ENCODE measurements at places on chromosomes 5 and 9.

GRCh38 chr5:167984951-167985350 lies 306.5 kb upstream of the WWC1 start:
- no peak for DNase-seq

DNA sequence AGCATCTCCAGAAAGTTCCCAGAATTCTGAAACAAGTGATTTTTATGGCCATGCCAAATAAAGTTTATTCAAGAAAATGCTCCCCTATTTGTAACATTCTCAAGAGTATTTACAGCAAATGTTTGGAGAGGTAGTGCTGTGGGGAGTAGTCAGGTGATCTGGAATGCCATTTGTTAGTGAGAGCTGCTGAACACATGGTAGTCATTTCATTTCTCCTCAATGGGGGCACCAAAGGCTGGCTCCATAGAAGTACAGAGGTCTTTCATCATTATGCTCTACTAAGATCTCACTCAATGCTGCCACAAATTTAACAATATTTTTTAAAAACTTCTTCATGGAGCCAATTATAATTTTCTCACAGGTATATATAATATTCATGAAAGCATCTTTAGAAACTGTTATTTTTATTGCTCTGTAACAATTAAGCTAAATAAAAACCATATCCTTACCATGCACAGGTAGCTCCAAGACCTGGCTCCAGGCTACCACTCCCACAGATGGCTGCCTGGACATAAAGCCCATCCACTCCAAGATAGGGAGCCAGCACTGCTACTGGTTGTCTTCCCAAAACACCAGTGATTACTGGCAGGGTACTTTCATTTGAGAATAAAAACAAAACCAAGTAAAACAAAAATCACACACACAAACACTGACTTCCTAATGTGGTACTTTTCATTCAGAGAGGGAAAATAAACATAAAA lies 200.8 kb downstream of the PLK2 start:
- no peak for DNase-seq

- no peak for DNase-seq
Observed at GRCh38 chr9:77856615-77857014, 175.0 kb downstream of the GNAQ start.

DNA sequence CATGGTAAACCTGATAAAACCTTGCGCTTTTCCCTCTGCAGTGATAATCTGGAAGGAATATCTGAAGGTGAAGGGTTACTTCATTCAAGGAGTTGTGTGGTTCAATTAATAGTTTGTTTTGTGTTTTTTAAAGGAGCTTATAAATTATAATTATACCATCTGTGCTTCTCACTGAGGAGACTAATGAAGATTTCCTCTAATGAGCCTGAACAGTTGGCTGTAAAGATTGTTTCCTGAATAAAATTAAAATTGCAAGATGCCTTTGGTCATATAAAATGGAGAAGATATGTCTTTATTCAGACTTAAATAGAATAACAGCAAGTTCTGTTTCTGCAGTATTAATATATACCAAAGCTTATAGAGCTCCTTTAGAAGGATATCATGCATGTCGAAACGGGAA lies 59.9 kb downstream of the GAPVD1 start:
- no peak for DNase-seq

- no peak for DNase-seq
Observed at GRCh38 chr5:1975898-1976765, 93.4 kb upstream of the IRX4 start.

DNA sequence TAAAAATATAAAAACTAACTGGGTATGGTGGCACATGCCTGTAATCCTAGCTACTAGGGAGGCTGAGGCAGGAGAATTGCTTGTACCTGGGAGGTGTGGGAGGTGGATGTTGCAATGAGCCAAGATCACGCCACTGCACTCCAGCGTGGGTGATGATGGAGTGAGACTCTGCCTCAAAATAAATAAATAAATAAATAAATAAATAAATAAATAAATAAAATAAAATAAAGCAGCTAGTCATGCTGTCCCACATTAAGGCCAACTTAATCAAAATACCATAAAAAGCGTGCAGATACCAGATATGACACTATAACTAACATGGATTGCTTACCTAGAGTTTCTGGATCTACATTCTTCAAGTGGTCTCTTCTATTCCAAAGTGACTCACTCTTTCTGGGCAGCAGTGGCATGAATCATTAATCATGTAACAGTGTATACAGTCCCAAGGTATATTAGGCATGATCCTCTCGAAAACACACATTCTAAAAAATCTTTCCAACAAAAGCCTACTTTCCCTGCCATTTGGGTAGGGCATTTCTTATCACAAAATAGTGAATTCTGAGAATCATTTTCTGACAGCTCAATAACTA lies 187.1 kb downstream of the ELAVL2 start:
- DNase-seq, result no peak

Measured in HEK293T (cell line).